Muscle of leg (tissue), 16 donors: ENCODE measurements at places on chromosomes 2 and 18. TPM values are rescaled to one million over a fixed set of nuclear protein-coding genes. Genes with fewer than 3 reads are reported as not detected.

- H3K4me1 ChIP-seq: peaks cover 4% of the 10 kb centered on the region
- H3K36me3 ChIP-seq: no peaks in the 10 kb centered on the region
- no peaks in the 10 kb centered on the region for H3K27me3 ChIP-seq
Observed at GRCh38 chr18:72700961-72701710, 157.0 kb upstream of the CBLN2 start.

Gene SERPINB13
- not detected for total RNA-seq

DNA sequence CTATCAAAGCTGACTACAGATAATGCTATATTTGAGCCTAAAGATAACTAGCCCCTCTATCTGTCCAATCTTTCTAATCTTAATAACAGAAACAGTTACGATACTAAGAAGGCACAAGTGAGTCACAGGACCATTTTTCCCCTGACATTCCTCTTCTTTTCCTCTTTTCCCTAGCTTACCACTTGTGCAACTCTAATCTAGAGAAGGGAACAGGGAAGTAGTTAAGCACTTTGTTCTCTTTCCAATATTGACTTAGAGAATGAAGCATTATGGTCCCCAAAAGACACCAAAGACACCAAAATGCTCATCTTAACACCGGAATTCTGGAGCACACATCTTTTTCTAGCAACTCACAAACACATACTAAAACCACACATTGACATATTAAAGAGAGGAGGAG is 1.8 kb downstream of the PDE11A start:
- no peak overlapping the region for H3K27ac ChIP-seq
- H3K36me3 ChIP-seq: no peaks in the 10 kb centered on the region
- no peak for DNase-seq
- no peak overlapping the region for H3K4me3 ChIP-seq

DNA sequence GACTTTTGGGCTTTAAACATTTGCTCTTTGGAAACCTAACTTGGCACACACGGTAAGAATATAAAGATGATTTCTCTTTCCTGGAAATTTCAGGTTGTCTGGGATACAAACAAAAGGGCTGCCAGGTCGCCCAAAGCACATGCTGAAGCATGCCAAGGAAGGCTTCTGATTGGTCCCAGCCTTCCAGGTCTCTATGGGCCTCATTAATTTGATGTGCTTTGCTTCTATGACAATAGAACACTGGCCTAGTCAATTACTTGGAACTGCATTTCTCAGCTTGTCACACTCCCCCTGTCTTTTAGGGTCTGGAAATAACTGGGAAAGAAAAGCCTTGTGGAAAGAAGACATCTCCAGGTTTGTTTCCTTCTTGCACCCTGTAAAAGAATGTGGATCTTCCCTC is 228.9 kb downstream of the ADCYAP1 start:
- H3K4me3 ChIP-seq: no peak overlapping the region
- DNase-seq: peak; percentile 64
- no peaks in the 10 kb centered on the region for H3K4me1 ChIP-seq
- no peaks in the 10 kb centered on the region for H3K27me3 ChIP-seq

DNA sequence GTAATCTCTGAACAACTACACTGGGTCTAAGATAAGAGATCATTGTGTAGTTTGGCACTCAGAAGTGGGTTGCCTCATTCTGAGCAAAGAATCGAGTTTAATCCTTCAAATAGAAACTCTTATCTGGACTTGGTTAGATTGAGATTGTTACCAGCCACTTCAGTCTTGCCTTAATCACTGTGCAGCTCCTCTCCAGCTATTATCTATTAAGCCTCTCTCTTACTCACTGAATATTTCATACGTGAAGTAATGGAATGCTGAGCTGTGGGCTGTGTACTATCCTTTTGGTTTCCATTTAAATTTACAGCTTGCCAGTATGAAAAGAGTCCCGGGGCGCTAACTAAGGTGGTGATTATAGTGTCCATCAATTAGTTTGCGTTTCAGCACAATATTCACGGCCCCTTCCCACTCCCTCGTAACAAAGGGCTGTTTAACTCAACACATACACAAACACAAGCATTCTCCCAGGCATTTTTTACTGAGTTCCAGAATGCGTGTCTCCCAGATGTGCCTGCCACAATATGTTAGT is 65.7 kb upstream of the NCKAP5 start:
- peak; percentile 89 for DNase-seq
- H3K36me3 ChIP-seq: no peaks in the 10 kb centered on the region
- H3K4me1 ChIP-seq: no peaks in the 10 kb centered on the region
- H3K27ac ChIP-seq: peak overlapping the region; percentile 57

Gene LOXHD1
- 1.3 TPM for total RNA-seq

Gene SERPINB10
- 0.04 TPM for total RNA-seq

Gene PRKAG3
- total RNA-seq: 19.3 TPM

DNA sequence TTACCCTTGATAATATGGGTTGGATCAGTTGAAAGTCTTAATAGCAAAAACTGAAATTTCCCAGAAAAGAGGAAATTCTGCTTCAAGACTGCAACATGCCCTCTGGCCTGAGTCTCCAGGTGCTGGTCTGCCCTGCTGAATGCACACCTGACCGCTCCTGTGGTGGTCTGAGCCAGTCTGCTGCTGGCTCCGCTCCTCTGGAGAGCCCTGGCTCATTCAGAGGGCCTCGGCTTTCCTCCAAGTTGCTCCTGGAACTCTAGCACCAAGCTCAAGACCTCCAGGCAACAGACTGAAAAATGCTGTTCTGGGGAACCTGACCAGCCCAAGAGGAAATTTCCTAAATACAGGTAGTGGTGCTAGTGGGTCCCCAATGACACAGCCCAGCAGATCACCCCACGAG is 64.8 kb downstream of the DIPK1C start:
- H3K4me3 ChIP-seq: no peak overlapping the region
- peaks cover 3% of the 10 kb centered on the region for H3K27me3 ChIP-seq
- no peak overlapping the region for H3K27ac ChIP-seq
- peaks cover 15% of the 10 kb centered on the region for H3K4me1 ChIP-seq
- H3K36me3 ChIP-seq: no peaks in the 10 kb centered on the region

Gene SLC38A11
- total RNA-seq: 0.35 TPM

Gene HNMT
- total RNA-seq: 37.7 TPM

DNA sequence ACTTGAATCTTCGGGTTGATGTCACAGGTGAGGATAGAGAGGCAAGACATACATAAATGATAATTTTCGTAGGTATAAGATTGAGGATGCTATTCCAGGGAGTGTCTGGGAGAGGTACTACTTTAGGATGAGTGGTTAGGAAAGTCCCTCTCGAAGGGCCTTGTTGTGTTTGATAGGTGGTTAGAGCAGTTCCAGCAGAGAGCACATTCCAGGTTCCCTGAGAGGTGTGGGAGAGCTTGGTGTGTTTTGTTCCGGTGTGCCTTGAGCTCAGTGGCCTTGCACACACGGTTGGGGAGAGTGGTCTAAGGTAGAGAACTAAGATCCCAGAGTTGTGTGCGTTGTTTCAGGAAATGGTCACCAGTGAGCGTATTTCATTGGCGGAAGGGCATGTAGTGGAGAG is 191.4 kb downstream of the ZNF407 start:
- no peaks in the 10 kb centered on the region for H3K4me1 ChIP-seq
- H3K27me3 ChIP-seq: no peaks in the 10 kb centered on the region
- peaks cover 2% of the 10 kb centered on the region for H3K36me3 ChIP-seq
- DNase-seq: no peak
- H3K4me3 ChIP-seq: no peak overlapping the region
- no peak overlapping the region for H3K27ac ChIP-seq

- DNase-seq: no peak
- no peaks in the 10 kb centered on the region for H3K27me3 ChIP-seq
- H3K4me1 ChIP-seq: no peaks in the 10 kb centered on the region
- H3K36me3 ChIP-seq: peaks cover 45% of the 10 kb centered on the region
- no peak overlapping the region for H3K4me3 ChIP-seq
Observed at GRCh38 chr2:170967553-170967952, 38.5 kb downstream of the GORASP2 start.

Gene ADI1
- 48.5 TPM for total RNA-seq

DNA sequence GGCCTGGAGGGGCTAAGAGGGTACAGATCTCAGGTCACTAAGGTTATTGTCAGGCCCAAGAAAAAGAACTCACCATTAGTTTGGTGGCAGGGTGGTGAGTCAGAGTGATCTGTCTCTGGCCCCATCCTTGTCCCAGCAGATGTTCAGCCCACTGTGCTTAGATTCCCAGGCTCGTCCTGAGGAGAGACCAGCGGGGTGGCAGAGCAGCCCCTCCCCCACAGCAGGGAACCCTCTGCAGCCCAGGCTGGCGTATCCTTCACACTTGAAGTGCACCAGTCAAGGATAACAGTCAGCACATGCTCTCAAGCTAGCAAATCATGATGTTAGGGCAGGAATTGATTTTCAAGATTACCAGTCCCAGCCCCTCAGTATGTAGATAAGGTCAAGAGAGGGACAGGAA is 43.1 kb downstream of the TMEM185B start:
- no peak overlapping the region for H3K4me3 ChIP-seq
- no peaks in the 10 kb centered on the region for H3K27me3 ChIP-seq
- no peak overlapping the region for H3K27ac ChIP-seq
- DNase-seq: no peak
- peaks cover 15% of the 10 kb centered on the region for H3K36me3 ChIP-seq

DNA sequence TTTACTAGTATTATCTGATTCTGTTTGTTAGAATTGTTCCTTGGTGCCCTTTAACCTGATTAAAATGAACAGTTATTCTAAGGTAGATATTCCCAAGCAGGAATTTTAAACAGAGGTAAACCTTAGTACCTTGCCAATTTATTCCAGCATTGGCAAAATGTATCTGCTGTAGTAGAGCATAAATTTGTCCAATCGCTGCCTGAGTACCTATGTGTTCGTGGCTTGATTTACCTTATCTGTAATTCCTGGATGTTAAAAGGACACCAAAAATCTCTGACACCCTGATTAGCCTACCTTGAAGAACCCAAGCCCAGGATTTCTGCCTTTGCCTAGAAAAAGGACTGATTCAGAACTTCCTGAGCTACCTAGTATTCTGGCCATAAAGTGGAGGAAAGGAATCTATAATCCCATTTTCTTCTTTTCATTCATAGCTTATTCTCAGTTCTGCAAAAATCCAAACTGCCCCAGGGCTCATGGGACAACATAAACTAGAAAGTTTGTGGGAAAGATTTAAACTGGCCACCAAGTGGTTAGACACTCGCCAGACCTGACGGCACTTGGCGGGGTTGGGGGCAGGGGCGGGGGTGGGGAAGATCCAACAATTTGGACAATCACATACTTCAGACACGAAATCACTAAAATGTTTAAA is 16.2 kb upstream of the ZCCHC2 start:
- no peaks in the 10 kb centered on the region for H3K27me3 ChIP-seq
- no peak overlapping the region for H3K4me3 ChIP-seq
- DNase-seq: no peak
- H3K27ac ChIP-seq: peak overlapping the region; percentile 83

DNA sequence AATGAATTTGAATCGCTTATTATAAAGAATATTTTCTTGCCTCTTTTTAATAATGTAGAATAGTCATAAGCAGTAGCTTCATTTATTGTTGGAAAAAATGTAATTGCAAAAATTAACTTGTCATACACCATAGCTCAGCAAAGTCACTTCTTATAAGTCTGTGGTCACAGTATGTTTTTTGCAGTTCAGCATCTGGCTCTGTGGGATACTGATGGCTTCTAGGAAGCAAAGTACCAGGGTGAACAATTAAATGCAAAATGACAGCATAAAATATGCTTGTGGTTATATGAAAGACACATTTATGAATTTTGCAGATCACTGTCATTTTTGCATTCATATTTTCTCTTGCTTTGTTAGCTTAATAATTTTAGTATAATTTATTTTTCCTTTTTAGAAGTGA is 116.5 kb downstream of the ZNF407 start:
- H3K27me3 ChIP-seq: no peaks in the 10 kb centered on the region
- no peak for DNase-seq
- no peaks in the 10 kb centered on the region for H3K36me3 ChIP-seq
- H3K27ac ChIP-seq: no peak overlapping the region

Gene FOXI3
- not detected for total RNA-seq
